ENCODE measurements at places on chromosomes 12 and 14. TPM values are rescaled to one million over a fixed set of nuclear protein-coding genes. Genes with fewer than 3 reads are reported as not detected.

ANO2 gene
- 32.4 TPM for total RNA-seq

BDKRB2 gene
- 4.1 TPM for total RNA-seq

CISTR gene
- total RNA-seq, result not detected

VDR gene
- 0.18 TPM for total RNA-seq

FAM186B gene
- total RNA-seq, result 0.12 TPM

All from glomerular endothelial cell (primary cell).